Foreskin keratinocyte (primary cell): ENCODE measurements at places on chromosomes 4 and X. TPM values are rescaled to one million over a fixed set of nuclear protein-coding genes. Genes with fewer than 3 reads are reported as not detected.
A peak's percentile ranks its signal among the peaks of the same experiment; 100 is the strongest.

Gene SLC35A2
- 34.7 and 35.7 TPM in 2 replicates for polyA plus RNA-seq

- no peak for DNase-seq
Observed at GRCh38 chr4:17788956-17789355, 7.5 kb upstream of the FAM184B start.

- no peak for DNase-seq
Observed at GRCh38 chrX:123206176-123206575, 22.1 kb downstream of the GRIA3 start.

Gene PPID
- 32.8 and 42.0 TPM in 2 replicates for polyA plus RNA-seq

Gene TMEM150C
- 0.04 and 0.07 TPM in 2 replicates for polyA plus RNA-seq

DNA sequence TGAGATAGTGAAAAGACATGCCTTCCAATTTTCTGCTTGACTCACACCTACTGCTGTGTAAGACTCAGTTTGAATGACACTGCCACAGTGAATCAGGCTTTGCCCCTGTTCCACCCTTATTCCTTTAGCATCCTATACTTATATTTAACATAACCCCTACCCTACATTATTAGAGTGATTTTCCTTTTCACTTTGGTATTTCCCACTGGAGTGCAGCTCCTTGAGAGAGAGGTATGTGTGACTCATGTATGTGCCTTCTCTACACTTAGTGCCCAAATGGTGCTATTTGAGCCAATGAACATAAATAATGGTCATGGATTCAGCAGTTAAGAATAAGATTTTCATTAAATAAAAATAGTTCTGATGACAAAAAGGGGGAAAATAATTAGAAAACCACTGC lies 69.5 kb downstream of the RRAGB start:
- DNase-seq: peak; percentile 21

Gene TMEM156
- 0.11 and 0.72 TPM in 2 replicates for polyA plus RNA-seq

DNA sequence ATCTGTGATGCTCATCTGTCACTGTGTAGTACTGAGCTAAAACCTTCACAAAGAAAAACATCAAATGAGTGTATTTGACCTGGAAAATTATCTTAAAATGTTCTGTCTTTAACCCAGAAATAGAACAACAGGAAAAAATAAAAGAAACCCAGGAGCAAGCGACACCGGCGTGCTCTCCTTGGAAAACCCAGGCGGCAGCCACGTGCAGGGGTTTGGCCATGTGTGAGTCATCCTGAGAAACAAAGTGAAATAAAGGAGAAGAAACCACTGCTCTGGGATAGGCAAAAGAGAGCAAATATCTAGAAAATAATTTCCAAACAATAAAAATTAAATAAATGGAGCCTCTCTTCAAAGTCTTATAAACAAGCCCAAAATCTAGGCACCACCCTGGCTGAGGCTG lies 20.0 kb upstream of the TMEM128 start:
- DNase-seq: no peak

- peak; percentile 42 for DNase-seq
Observed at GRCh38 chrX:106726485-106727437, at the start of gene RNF128. Gene RNF128 (plus strand): TSS chrX:106726701. CDS start chrX:106726914, 213 bp downstream.

DNA sequence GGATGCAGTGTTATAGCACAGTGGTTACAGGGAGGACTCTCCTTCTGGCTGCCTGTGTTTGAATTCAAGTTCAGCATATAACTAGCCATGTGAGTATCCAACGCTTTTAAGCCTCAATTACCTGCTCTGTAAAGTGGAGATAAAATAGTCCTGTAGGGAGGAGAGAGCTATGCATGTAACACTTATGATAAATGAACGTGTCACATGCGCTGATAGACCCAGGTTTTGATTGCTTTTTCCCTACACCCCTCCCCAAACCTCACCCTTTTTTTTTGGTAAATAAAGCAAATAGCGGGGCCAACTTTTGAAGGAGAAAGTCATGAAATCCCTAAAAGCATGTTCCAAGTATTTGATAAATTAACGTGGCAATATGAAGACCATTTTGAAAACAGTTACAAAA lies 20.4 kb upstream of the AMELX start:
- no peak for DNase-seq

Gene CUL4B
- polyA plus RNA-seq: 6.9 and 8.5 TPM in 2 replicates

DNA sequence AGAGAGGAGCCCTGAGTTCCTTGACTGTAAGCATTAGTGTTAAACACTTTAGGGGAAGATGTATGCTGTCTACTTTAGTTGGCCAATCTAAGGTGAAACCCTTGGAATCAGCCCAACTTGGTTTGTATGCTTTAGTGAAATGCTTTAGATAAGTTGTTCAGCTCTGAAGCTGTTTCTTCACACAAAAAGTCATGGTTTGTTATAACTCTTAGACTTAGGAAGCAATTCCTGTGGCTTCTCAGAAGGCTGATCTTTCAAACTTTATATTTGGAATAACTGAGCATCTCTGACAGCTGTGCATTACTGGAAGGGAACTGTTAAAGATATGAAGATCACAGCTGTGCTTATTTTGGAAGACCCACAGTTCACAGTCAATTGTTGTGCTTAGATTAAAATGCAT lies 714.1 kb downstream of the FAT4 start:
- DNase-seq: no peak

DNA sequence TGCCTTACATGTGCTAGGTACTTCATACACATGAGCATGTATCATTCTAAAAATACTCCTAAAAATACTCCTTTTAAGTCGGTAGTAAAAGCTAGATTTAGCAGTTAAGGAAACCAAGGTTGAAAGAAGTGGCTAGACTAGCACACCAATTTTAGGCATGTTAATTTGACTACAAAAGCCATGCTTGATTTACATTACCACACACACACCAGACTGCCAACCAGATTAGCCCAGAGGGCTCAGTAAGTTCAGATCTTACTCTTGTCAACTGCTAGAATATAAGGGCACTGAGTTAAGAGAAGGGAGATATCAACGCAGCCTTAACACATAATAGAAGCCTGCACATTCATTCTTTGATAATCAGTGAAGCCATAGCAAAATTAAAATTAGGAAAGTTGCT lies 117.9 kb downstream of the MID1IP1 start:
- DNase-seq: no peak

Gene F8A3
- polyA plus RNA-seq: 0.02 and 0.06 TPM in 2 replicates

DNA sequence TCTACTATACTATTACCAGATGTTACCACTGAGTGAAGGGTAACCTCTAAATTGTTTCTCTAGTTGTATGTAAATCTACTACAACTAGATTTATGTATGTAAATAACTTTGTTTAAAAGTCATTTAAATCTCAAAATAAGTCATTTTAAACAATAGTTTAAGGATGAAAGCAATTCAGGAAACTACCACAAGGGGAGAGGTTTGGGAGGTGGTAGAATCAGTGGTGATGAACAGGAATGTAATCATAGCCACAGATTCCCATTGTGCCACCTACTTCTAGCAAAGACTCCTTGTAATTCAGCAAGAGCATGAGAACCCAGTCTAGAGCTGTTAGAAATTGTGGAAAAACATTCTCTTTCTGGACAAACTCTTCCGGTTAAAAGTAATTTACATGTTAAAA lies 234.6 kb downstream of the SLC7A11 start:
- no peak for DNase-seq

- DNase-seq: no peak
Observed at GRCh38 chr4:185504098-185505047, 30.9 kb downstream of the PDLIM3 start.

Gene MAGEA1
- polyA plus RNA-seq: not detected in 2 replicates
